ENCODE measurements at places on chromosomes 7 and 10. TPM values are rescaled to one million over a fixed set of nuclear protein-coding genes. Genes with fewer than 3 reads are reported as not detected.

- no peak for DNase-seq
These were observed 1.6 kb downstream of the HTR7 start for GRCh38 chr10:90856261-90856660.

DNA sequence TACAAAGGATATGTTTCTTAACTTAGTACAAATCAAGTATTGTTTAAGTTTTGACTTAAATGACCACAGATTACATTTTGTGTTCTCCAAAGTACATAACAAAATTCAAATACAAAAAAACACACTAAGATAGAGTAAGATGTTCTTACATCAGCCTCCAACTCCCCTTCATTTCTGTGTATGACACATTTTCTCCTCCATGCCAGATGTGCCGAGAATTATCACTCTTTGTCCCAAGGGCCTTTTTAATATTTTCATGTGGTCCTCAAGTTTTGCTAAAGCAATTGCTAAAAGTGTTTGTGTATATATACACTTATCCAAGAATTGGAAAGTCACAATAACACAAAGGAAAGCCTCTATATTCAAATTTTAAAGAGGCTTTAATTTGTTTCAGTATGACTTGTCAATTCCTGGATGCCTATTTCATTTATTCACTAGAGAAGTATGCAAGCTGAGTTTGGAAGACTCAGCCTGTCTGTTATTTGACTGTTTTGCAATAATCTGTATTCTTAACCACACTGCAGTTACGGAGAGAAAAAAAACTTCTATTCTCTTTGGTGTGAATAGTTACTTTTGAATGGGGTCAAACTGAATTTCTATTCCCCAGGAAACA is 586.4 kb upstream of the SEMA3D start:
- no peak for DNase-seq

- no peak for DNase-seq
These were observed 228.5 kb downstream of the MTERF1 start for GRCh38 chr7:91651986-91652385.

The RBP3 gene
- not detected for total RNA-seq

- no peak for DNase-seq
These were observed 106.2 kb downstream of the SNX10 start for GRCh38 chr7:26397796-26398426.

- no peak for DNase-seq
These were observed 38.1 kb downstream of the RASGEF1A start for GRCh38 chr10:43228783-43229207.

DNA sequence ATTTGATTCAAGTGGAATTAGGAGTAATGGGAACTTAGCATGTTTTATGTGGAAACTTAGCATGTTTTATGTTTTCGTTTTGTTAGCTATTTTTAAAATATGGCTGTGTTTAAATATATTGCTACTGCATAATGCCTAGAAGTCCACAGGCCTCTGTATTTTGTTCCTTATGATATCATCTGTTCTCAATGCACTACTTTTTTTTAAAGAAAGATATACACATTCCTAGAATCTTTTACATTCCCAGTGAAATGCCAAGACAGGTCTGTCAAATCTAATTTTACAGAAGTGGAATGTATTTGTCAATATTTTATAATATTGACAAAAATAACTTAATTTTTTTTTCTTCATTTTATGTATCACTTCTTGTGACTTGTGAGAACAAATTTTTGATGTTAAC is 51.6 kb downstream of the ST7 start:
- no peak for DNase-seq

DNA sequence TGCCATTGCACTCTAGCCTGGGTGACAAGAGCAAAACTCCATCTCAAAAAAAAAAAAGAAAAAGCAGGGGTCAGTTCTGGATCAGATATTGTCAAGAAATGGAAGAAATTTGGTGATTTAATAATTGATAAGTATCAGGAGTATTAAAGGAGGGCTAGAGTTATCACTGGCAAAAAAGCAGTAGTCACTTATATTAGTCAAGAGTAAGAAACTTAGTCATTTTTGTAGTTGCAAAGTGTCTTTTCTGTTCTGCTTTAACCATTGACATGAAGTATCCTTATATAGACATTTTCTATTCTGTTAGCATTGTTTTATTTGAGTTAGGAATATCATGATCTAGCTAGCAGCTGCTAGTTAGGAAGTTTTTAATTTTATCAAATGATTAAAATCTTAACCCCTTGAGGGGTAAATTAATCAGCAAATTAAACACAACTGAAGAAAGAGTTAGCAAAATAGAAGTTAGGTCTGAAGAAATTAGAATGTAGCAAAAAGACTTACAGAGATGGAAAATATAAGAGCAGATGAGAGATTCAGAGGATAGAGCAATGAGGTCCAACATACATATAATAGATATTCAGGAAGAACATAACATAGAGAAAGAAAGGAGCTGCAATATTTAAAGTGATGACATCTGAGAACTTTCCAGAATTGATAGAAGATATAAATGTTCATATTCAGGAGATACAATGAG is 7.3 kb upstream of the CCDC6 start:
- no peak for DNase-seq

The PTPN20 gene
- total RNA-seq: 9.5 TPM

The KCNH2 gene
- 1.8 TPM for total RNA-seq

The GPR15LG gene
- 0.41 TPM for total RNA-seq

The SAP25 gene
- total RNA-seq: 3.0 TPM

The DRGX gene
- 0.15 TPM for total RNA-seq

- no peak for DNase-seq
These were observed 17.0 kb downstream of the PRKCQ start for GRCh38 chr10:6563075-6563474.

The NKX1-2 gene
- total RNA-seq: 0.15 TPM

The DPY19L1 gene
- total RNA-seq: 103 TPM

GRCh38 chr10:26960308-26960707 is 99.5 kb upstream of the ABI1 start:
- DNase-seq: no peak

The CFAP43 gene
- total RNA-seq: 0.21 TPM

DNA sequence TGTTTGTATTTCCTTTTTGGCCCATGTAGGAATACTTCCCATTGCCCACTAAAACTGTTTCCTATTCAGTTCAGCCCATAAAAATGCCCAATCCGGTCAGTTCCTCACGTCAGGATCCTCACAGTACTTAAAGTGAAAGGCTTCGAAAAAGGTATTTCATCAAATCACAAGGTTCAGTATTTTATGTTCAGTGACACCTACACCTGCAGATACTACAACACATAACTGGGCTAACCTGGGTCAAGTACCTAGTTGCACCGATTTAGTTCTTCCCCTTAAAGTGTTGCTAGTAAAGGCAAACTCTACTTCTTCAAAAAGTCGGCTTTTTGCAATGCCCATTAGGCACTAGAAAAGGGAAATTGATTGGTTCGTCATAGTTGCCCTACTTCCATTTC is 1.1 kb downstream of the SNX13 start:
- DNase-seq: no peak

The CCDC6 gene
- 48.7 TPM for total RNA-seq

- DNase-seq: no peak
These were observed 7.7 kb downstream of the GHRHR start for GRCh38 chr7:30971440-30971839.

GRCh38 chr10:48240196-48240595 is 34.3 kb downstream of the FRMPD2 start:
- DNase-seq: no peak

GRCh38 chr7:75559355-75559975 is 67.3 kb downstream of the SPDYE5 start:
- no peak for DNase-seq

The KIAA1549 gene
- 14.1 TPM for total RNA-seq

The SRGN gene
- total RNA-seq: 8.5 TPM

DNA sequence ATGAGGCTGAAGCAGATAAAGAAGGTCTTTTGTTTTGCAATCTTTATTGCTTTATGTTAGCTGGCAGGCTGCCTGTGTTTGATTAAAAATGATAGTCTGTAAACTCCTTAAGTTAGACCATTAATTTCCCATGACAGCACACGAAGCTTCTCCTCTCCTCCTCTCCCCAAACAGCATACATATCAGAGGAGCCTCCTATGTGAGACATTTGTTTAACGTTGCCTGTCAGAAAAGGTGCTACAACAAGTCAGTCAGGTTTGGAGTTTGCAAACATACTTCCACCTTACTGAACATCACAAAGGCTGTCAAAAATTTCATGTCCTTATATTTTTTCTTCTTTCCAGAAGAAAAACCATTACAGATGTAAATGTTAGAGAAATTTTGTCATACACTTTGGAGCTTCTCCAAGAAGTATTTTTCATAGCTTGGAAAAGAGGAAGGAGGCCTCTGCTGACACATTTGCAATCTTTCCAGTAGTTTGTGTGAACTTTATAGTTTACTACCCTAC is 393.1 kb downstream of the EXOC4 start:
- no peak for DNase-seq

The CDC14C gene
- total RNA-seq: not detected

DNA sequence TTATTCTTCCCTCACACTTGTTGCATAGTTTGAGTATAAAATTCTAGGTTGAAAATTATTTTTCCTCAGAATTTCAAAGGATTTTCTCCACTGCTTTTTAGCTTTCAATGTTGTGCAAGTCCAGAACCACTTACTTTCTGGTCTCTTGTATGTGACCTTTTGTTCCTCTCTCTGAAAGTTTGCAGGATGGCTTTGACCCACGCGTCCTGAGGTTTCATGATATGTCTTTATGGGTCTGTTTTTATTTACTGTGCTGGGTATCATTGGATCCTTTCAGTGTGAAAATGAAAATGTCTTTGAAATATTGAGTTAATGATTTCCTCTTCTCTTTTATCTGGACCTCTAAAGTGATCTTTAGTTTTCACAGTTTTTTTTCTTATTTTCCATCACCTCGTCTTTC is 38.5 kb downstream of the C1GALT1 start:
- no peak for DNase-seq

- no peak for DNase-seq
These were observed 106.0 kb downstream of the CYTH3 start for GRCh38 chr7:6166443-6166891.

The EPHA1 gene
- 0.39 TPM for total RNA-seq

The ANAPC16 gene
- total RNA-seq: 110 TPM

GRCh38 chr10:97731346-97732051 is 5.4 kb upstream of the ZFYVE27 start:
- peak; percentile 82 for DNase-seq

The ELN gene
- 0.26 TPM for total RNA-seq

DNA sequence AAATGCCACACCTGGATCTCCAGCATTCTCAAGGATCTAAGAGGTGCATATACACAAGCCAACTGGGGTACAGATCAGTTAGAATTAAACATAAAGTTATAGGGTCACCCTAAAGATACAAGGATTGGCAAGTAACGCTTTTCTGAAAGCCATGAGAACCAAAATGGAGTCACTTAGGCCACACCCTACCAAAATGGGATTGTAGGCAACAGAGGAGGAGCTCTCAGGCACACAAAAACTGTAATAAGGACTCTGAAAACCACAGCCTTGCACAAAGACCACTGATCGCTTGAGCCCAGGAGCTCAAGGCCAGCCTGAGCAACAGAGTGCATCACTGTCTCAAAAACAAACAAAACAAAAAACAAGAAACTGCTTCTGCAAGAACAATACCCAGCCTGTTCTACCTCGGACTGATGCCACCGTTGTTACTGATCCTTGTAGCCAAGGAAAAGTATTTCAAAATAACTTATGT is 35.5 kb downstream of the SVOPL start:
- DNase-seq: no peak

DNA sequence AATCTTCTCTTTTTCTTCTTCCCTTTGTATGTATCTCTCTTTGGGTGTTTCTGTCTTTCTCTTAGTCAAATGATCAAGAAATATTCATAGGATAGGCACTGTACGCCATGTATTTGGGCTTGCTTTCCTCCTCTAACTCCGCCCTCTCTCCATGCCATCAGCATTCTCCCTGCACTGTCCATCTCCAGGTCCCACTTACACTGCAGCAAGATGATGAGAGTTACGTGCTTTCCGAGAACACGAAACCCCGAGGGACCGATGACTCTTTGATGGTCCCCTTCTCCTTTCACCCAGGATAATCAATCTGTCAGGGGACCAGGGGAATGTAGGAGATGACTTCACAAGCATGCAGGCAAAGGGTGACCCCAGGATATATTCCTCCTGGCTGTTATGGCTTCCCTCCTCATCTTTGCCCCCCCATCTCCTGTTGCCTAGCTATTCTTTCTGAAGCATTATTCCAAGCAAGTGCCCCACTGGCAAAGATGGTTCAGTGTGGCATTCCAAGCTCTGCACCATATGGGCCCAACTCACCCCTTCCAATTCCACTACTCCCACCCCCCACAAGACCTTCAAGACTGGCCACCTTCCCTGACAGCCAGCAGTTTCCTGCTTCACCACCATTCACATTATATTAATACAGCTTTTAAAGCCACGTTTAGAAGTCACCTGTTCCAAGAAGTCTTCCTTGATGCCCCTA is 40.0 kb downstream of the HIF1AN start:
- no peak for DNase-seq

- no peak for DNase-seq
These were observed 150.2 kb downstream of the NSUN6 start for GRCh38 chr10:18501198-18501597.

The VPS37D gene
- 4.4 TPM for total RNA-seq

The SLC18A3 gene
- not detected for total RNA-seq

GRCh38 chr10:17423632-17424186 is 30.7 kb downstream of the ST8SIA6 start:
- no peak for DNase-seq

The CTNNA3 gene
- 0.85 TPM for total RNA-seq

Measured in Panc1 (cell line).